ENCODE measurements at places on chromosomes 12 and 14. TPM values are rescaled to one million over a fixed set of nuclear protein-coding genes. Genes with fewer than 3 reads are reported as not detected.

- no peak for DNase-seq
Observed at GRCh38 chr12:117551665-117552064, 190.2 kb upstream of the NOS1 start.

Gene SLCO1C1
- total RNA-seq, result not detected

Gene PFKM
- total RNA-seq, result 80.3 TPM

Gene ADSS1
- total RNA-seq, result 4.4 TPM

GRCh38 chr14:80930836-80931389 is 10.6 kb downstream of the CEP128 start:
- peak; percentile 93 for DNase-seq

DNA sequence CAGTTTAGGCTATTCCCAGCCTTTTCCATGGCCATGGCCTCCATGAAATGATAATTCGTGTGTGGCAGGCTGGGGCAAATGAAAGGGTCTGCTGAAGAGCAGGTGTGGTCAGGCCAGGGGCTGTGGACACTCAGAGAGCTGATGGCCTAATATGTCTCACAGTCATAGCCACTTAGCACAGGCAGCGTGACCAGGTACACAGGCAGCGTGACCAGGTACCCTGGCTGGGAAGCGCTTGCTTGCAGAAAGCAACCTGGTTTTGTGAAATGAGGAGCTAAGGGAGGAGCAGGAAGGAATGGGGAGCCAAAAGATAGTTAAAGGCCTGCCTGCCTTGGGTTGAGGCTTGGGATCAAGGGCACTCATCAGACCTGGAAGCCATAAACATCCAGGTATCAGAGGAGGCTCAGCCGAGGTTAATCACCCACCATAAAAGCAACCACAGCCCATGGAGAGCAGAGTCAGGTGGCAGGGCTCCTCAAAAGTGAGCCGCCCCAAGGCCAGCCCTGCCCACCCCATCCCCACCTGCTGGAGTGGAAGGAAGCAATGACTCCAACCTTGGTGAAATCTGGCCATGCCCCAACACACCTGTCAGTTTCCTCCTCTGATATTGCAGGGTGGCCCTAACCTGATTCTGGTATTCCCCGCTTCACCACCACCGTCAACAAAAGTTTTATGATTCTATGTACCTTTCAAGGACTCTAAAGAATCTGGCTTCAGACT is 8.0 kb upstream of the KRT8 start:
- DNase-seq, result no peak

- DNase-seq, result no peak
Observed at GRCh38 chr14:29857551-29857950, 70.1 kb downstream of the PRKD1 start.
